ENCODE measurements at places on chromosomes 6 and 20. TPM values are rescaled to one million over a fixed set of nuclear protein-coding genes. Genes with fewer than 3 reads are reported as not detected.

Gene RHAG
- total RNA-seq: not detected

- H3K4me3 ChIP-seq: no peak overlapping the region
- H3K27me3 ChIP-seq: peaks cover 18% of the 10 kb centered on the region
- no peaks in the 10 kb centered on the region for H3K36me3 ChIP-seq
- peaks cover 8% of the 10 kb centered on the region for H3K4me1 ChIP-seq
- H3K27ac ChIP-seq: no peak overlapping the region
- DNase-seq: peak; percentile 66
These were observed 47.8 kb upstream of the GATA5 start for GRCh38 chr20:62523473-62524203.

- no peak overlapping the region for H3K4me3 ChIP-seq
- H3K36me3 ChIP-seq: no peaks in the 10 kb centered on the region
- no peak for DNase-seq
- no peaks in the 10 kb centered on the region for H3K4me1 ChIP-seq
- H3K27ac ChIP-seq: no peak overlapping the region
These were observed 140.9 kb downstream of the THBS2 start for GRCh38 chr6:169112483-169113320.

DNA sequence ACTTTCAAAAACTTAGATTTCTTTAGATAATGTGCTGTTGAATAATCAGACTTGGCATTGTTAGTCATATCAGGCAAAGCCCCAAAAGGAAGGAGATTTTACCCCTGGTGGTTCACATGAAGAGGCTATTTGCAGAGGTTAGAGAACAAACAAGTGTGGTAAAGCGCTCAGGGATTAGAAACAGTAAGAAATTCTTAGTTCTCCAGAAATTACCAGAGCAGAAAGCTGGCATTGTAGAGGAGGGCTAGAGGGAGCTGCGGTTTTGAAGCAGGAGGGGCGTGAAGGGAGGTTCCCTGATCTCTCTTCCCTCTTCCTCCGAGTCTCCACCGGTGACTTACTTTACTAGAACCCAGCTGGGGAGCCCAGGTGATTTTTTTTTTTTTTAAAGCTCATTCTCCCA is 10.2 kb downstream of the MYO6 start:
- H3K4me3 ChIP-seq: no peak overlapping the region
- no peaks in the 10 kb centered on the region for H3K36me3 ChIP-seq
- H3K4me1 ChIP-seq: no peaks in the 10 kb centered on the region
- H3K27ac ChIP-seq: no peak overlapping the region

- H3K4me1 ChIP-seq: peaks cover 29% of the 10 kb centered on the region
- no peak overlapping the region for H3K27ac ChIP-seq
- peaks cover 15% of the 10 kb centered on the region for H3K36me3 ChIP-seq
- H3K27me3 ChIP-seq: no peaks in the 10 kb centered on the region
- no peak for DNase-seq
These were observed 247.6 kb downstream of the ARID1B start for GRCh38 chr6:157024745-157025144.

GRCh38 chr6:26161322-26161721 is 74.1 kb downstream of the HFE start:
- H3K4me1 ChIP-seq: peaks cover 59% of the 10 kb centered on the region
- peaks cover 49% of the 10 kb centered on the region for H3K36me3 ChIP-seq
- DNase-seq: no peak
- no peak overlapping the region for H3K4me3 ChIP-seq

DNA sequence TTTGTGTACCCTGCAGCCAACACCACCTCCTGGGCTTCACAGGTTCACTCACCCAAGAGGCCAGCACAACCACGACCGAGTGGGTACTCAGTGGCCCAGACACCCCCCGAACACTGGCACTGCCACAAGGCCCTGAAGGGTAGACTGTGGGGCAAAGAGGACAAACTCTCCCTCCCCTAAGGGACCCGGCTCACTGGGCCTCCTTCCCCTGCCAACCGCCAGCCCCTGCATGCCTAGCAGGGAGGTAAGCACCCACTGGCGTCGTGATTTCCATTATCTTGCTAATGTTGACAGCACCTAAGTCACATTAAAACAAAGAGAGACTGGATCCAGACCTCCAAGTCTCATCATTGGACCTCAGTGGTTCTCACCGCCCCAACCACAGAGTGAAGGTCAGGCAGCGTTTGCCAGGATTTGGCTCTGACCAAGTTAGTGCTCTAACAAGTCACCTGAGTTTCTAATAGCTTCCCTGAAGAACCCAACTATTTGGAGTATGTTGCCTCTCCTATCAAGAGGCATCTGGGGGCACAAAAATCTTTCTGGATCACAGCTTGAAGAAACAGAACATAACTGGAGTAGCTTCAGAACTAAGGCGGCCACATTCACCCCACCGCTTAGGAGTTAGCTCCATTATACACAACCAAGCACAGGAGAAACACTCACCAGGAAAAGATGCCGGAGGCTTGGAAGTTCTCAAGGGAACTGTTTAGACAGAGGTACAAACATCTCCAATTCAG is 14.0 kb upstream of the APMAP start:
- no peaks in the 10 kb centered on the region for H3K4me1 ChIP-seq
- peaks cover 32% of the 10 kb centered on the region for H3K36me3 ChIP-seq
- no peak overlapping the region for H3K4me3 ChIP-seq
- no peak overlapping the region for H3K27ac ChIP-seq
- no peaks in the 10 kb centered on the region for H3K27me3 ChIP-seq

DNA sequence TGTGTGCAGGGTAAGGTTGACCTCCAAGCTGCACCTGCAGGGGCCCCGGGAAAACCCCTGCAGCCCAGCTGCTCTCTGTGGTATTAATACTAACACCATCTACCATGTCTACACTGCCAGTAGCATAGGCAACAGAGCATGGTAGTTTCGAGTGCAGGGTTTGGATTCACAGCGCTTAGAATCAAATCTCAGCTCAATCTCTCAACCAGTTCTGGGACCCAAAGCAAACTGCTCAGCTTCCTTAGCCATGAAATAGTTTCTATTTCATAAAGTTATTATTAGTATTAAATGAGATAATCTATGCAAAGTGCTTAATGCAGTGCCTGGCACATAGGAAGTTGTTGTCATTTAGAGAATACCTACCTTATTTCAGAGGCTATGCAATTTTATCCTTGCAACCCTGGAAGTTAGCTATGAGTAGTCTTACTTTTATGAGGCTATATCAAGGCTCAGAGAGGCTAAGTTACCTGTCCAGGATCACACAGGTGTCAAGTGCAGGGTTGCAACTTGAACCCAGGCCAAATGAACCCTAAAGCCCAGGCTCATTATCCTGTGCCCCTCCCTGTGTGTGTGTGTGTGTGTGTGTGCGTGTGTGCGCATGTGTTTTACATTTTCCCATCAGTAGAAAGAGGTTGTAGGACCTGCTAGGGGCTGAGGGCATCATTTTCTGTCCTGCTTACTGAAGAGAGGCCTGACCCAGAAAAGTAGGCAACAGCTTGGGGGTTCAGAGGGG is 27.6 kb upstream of the MRPS18A start:
- no peak for DNase-seq
- H3K27ac ChIP-seq: no peak overlapping the region

- H3K27ac ChIP-seq: no peak overlapping the region
- no peaks in the 10 kb centered on the region for H3K27me3 ChIP-seq
- no peak overlapping the region for H3K4me3 ChIP-seq
- no peaks in the 10 kb centered on the region for H3K4me1 ChIP-seq
These were observed 620.0 kb upstream of the FLRT3 start for GRCh38 chr20:14957402-14957801.

GRCh38 chr6:97819710-97820109 is 536.7 kb upstream of the MMS22L start:
- H3K36me3 ChIP-seq: no peaks in the 10 kb centered on the region
- DNase-seq: no peak
- no peaks in the 10 kb centered on the region for H3K27me3 ChIP-seq
- H3K27ac ChIP-seq: no peak overlapping the region

- DNase-seq: no peak
- no peaks in the 10 kb centered on the region for H3K4me1 ChIP-seq
- H3K27me3 ChIP-seq: no peaks in the 10 kb centered on the region
- H3K36me3 ChIP-seq: no peaks in the 10 kb centered on the region
- H3K27ac ChIP-seq: no peak overlapping the region
These were observed 228.0 kb upstream of the FAM83B start for GRCh38 chr6:54618572-54618971.

DNA sequence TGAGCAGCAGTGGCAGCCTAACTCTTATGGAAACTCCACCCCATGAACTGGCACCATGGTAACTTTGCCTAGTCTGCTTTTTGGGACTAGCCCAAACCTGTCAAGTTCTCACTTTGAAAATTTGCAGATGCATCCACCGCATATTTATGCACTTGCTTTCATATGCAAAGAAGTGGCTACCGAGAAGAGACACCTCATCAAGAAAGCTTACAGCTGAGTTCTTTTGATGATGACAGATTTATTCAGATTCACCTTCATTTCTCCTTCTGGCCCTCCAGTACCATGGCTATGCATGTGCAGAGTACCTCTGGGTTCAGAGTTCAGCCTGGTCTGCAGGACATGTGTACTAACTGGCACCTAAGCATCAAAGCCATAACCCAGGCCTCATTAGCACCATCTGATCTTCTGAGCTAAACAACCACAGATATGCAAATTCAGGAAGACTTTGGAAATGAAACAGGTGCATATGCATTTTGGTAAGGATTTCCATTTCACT is 154.3 kb upstream of the TENT5A start:
- H3K27me3 ChIP-seq: no peaks in the 10 kb centered on the region
- no peak overlapping the region for H3K4me3 ChIP-seq
- no peak for DNase-seq
- H3K36me3 ChIP-seq: no peaks in the 10 kb centered on the region

Data from activated CD4-positive, alpha-beta memory T cell treated with anti-CD3 and anti-CD28 coated beads, Interleukin-2, amount 10 ng/mL, durations not matched to agents 7 days and 5 days (primary cell).